ENCODE measurements at places on chromosomes 12 and 14. TPM values are rescaled to one million over a fixed set of nuclear protein-coding genes. Genes with fewer than 3 reads are reported as not detected.

The ATG14 gene
- 8.3 TPM for total RNA-seq

The GLIPR1 gene
- total RNA-seq = 8.0 TPM

The TBX5 gene
- total RNA-seq = 2.4 TPM

The SERPINA9 gene
- not detected for total RNA-seq

The TEX52 gene
- not detected for total RNA-seq

GRCh38 chr12:63036216-63036973 lies 101.4 kb upstream of the PPM1H start:
- no peak for DNase-seq

- DNase-seq = no peak
These were observed 105.1 kb downstream of the TMTC3 start for GRCh38 chr12:88247241-88247643.
